ENCODE measurements at places on chromosomes 4 and X.

DNA sequence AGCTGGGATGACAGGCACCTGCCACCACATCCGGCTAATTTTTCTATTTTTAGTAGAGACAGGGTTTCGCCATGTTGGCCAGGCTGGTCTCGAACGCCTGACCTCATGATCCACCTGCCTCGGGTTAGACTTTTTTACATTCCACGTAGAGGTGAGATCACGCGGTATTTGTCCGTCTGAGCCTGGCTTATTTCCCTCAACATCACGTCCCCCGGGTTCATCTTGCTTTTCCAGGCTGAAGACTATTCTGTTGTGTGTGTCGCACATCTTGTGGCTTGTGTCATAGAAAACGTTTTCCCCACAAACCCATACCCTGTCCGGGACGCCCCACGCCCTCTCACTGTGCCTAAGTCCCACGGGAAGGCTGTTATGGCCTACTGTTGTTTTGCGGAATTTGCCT lies 185.3 kb downstream of the CRLF2 start:
- DNase-seq = no peak

DNA sequence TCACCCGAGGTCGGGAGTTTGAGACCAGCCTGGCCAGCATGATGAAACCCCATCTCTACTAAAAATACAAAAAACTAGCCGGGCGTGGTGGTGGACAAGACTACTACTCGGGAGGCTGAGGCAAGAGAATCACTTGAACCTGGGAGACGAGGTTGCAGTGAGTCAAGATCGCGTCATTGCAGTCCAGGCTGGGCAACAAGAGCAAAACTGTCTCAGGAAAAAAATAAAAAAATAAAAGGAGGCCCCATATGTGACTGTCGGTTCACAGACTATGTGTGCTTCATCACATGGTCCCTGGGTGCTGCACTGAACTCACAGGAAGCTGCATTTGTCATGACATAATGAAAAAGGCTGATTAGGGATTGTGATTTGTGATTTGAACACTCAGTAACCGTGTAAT lies 6.4 kb downstream of the TRIML1 start:
- DNase-seq = no peak

DNA sequence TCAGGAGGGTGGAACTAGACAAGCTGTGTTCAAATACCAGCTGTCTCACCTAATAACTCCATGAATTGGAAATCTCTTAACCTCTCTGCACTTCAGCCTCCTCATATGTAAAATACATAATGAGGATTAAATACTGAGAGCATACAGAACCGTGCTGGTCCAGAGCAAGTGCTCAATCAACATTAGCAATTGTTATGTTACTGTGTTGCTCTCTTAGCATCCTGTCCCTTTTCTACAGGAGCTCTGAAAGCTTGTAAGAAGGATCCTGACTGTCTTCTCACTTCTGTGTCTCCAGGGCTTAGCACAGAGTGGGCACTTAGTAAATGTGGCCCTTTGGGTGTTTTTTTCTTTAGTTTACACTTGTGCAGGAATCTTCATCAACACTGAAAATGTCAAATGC lies 1456.1 kb upstream of the IGFBP7 start:
- no peak for DNase-seq

- DNase-seq = peak; percentile 46
Measured at GRCh38 chr4:42152507-42153504, at the start of gene BEND4. Gene BEND4 (minus strand): TSS chr4:42152655. CDS start chr4:42152143, 512 bp downstream.

GRCh38 chrX:154049209-154050112 lies 29.8 kb upstream of the IRAK1 start:
- DNase-seq = no peak

GRCh38 chrX:67568769-67569168 lies 24.9 kb downstream of the AR start:
- no peak for DNase-seq

- DNase-seq = no peak
Measured at GRCh38 chr4:7361280-7361895, 73.3 kb downstream of the PSAPL1 start.

GRCh38 chr4:79184476-79184875 lies 141.4 kb downstream of the NAA11 start:
- no peak for DNase-seq

- peak; percentile 21 for DNase-seq
Measured at GRCh38 chr4:174120446-174121295, 162.8 kb downstream of the FBXO8 start.

GRCh38 chrX:73851014-73852009 lies 288.3 kb downstream of the CHIC1 start:
- DNase-seq = peak; percentile 92

DNA sequence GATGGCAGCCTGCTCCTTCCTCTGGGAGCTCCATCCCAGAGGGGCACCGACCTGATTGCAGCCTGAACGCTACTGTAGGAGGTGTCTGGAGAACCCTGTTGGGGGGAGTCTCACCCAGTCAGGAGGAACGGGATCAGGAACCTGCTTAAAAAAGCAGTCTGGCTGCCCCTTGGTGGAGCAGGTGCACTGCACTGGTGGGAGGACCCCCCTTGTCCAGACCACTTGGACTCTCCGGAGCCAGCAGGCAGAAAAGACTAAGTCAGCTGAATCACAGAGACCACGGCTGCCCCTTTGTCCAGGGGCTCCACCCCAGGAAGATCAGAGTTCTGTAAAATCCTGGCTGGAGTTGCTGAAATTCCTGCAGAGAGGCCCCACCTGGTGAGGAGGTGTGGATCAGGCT lies 67.3 kb upstream of the MAGEB18 start:
- no peak for DNase-seq

DNA sequence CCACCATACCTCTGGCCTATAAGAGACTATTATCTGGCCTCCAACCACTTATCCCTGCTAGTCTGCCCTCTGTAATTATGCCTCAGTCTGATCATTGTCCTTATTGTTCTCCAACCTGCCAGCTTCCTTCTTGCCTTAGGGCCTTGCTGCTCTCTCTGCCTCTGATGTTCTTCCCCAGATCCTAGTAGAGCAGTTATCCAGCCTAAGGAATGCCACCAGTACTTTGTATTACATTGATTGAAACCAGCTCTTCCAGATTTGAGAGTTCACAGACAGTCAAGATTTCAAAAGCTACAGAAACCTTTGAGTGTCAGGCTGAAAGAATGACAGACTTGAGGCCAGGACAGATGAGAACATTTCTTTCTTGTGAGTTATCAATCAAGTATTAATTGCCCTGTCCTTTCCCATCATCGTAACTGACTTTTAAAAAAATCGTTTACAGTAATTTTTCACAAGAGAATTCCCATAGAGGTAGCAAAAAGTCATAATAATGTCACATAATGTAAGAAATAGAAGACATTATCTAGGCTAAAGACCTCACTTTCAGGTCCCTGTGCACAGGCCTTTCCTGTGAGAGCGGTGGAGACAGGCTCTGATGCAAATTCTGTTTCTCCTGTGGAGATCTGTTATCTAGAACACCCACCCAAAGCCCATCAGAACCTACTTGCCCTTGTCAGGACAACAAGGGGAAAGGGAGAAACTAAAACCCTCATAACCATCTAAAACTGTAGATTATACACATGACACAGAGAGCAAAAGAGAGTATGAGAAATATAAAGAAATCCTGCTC lies 64.1 kb upstream of the GUCY1A1 start:
- no peak for DNase-seq

DNA sequence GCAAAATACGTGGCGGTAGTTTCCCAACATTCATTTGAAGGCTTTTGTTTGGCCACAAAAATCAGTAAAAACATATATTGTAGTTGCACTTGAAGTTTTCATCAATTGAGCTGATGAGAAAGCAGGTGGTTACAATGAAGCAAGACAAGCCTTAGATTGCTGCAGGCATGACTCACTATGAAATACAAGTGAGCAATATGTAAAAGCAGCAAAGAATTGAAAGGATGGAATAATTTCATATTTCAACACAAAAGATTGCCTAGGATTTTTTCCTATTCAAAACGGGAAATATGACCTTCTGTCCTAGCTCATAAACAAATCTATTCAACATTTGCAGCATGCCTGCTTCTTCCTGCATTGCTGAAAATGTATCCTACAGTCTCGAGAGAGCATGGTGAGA lies 190.9 kb upstream of the BANK1 start:
- DNase-seq = no peak

- no peak for DNase-seq
Measured at GRCh38 chr4:103626296-103626695, 93.5 kb downstream of the TACR3 start.

DNA sequence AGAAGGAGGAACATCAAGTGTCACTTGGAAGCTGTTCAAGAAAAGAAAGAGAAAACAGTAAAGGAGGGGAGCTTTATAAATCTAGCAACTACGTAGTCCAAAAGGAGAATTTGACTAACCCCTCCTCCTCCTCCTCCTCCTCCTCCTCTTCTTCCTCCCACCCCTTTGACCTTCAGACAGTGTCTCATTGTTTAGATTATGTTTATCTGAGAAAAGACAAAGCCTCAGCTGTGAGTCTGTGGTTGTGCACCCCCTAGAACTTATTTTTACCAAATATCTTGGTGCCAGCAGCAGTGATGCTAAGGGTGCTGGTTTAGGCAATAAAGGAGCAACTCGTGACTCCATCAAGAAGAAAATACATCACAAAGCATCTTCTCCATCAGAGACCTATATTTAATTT lies 68.9 kb upstream of the BMP2K start:
- DNase-seq = no peak

GRCh38 chrX:69143530-69143929 lies 21.7 kb downstream of the PJA1 start:
- no peak for DNase-seq

DNA sequence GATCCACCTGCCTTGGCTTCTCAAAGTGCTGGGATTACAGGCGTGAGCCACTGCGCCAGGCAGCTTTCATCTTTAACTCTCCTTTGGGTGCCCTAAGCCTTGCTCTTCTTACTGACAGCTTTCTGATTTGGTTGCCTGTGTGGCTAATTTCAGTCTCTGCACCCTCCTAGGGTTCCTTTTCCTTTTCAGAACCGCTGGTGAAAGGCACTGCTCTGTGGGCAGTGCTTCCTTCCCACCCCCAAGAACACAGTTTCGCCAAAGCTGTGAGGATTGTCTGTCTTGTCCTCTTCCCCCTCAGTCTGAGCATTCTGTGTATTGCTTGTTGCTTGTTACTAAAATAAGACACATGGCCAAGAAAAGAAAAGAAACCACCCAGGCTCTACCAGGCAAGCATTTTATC lies 101.4 kb upstream of the FRMPD3 start:
- no peak for DNase-seq

- DNase-seq = no peak
Measured at GRCh38 chr4:100188829-100189228, 1.4 kb downstream of the DDIT4L start.

DNA sequence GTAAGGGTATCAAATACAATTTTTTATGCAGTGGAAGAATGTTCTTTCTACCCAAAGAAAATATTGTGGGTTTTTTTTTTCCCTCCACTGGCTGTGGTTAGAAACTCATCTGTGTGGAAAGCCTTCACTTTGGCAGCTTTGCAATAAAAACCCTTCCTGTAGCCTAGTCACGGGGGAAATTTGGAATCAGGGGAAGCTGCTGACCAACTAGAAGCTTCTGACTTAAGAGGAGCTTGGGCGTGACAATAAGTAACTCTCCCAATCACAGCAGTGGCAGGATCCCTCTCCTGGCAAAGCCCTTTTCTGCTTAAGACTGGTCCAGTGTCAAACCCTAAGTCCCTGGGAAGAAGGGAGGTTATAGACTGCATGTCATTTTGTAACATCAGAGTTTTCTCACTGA lies 87.9 kb downstream of the LRRC66 start:
- DNase-seq = no peak

DNA sequence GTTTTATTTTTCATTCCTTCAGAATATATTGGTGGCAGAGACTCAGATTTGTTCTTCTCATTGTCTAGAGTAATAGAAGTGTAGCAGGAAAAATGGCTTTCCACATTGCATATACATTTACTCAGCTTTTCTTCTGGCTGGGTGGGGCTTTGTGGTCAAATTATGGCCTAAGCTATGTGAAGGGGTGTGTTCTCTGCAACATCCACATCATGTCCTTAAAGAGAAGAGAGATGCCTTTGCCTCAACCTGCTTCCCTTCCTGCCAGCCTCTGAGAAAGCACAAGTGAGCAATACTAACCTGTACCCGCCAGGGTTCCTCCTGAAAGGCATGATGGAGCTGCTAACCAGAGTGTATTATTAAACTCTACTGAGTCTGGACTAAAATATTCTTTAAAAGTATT lies 695.6 kb upstream of the FAM241A start:
- DNase-seq = no peak

DNA sequence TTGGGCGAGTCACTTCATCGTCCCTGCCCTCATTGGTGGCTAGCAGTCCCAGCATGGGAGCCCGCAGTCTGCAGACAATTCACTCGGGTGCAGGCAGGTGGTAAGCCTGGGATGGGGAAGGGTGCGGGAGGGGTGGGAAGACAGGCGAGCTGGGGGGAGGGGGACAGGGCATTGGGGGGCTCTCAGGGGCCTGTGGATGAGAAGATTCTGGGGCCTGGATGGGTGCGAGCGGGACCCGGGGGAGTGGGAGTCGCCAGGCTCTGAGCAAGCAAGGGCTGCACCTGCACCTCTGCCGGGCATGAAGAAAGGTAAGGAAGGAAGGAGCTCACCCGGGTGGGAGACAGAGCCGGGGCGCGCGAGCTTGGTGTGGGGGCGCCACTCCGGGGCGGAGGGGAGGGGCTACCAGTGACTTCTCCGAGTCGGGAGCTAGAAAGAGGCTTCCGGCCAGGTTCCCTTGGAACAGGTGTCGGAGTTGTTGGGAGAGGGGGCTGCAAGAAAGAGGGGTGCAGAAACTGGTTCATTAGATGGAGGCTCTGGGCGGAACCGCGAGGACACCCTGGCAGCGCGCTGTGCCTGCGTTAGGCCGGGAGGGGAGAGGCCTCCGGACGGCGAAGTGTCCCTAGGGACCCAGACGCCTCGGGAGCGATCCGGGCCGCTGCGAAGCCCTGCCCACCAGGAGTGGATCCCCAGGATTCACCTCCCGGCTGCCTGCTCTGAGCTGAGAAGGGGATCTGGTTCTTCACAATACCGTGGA lies 103.4 kb upstream of the PDLIM3 start:
- DNase-seq = no peak

GRCh38 chr4:147340591-147341120 lies 140.2 kb upstream of the EDNRA start:
- DNase-seq = no peak

DNA sequence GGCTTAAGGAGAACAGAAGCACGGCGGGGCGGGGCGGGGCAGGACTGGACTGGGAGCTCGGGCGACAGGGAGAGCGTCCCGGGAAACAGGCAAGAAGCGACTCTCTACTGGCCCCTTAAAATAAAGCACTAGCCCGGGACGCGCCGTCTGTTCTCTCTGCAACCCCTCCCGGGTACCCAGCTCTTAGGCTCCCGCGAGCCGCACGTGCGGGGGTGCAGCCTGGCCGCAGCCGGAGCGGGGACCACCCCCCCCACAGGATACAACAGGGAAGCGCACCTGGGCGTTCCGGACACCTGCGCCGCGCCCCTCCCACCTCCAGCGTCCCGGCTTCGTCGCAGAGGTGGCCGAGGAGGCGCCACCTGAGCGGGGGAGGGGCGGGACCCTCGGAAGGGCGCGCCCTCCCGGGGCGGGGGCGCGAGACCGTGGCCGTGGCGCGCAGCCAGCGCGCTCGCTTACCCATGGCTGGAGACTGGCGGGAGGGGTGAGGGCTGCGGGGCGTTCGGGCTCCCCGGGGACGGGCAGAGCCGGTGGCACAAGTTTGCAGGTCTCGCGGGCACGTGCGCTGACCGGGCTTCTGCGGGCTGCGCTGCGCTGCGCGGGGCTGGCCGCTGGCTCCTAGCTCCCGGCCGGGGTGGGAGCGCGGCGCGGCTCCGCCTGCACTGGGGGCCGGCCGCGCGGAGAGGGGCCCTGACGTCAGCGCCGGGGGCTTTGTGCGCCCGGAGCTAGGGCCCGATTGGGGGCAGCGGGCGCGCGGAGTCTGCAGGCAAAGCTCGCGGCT lies 91.5 kb downstream of the GEMIN8 start:
- no peak for DNase-seq

GRCh38 chr4:109302361-109303139 lies at the start of gene COL25A1:
Gene COL25A1 (minus strand): TSS chr4:109302658.
- peak; percentile 18 for DNase-seq
